NCI-H1694 (cell line): ENCODE measurements at places on chromosomes 16 and 17.
A peak's percentile ranks its signal among the peaks of the same experiment; 100 is the strongest.

DNA sequence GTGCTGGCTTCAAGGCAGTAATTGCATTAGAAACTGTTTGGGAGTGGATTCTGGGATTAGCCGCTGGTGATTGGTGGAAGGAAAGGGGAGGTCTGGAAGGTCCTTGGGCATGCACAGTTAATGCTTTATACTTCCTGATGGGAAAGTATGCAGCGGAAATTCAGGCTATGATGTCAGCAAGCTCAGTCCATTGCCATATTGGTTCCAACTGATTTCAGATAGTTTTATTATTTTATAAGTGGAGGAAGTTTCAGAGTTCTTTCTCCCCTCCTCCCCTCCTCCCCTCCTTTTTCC lies 8.1 kb upstream of the CMTR2 start:
- no peak for DNase-seq

- no peak for DNase-seq
These were observed 67.1 kb upstream of the ZNF469 start for GRCh38 chr16:88315543-88316105.

GRCh38 chr16:72241930-72242329 lies 70.0 kb upstream of the PMFBP1 start:
- peak; percentile 28 for DNase-seq

- DNase-seq = no peak
These were observed 43.9 kb downstream of the TMEM186 start for GRCh38 chr16:8753416-8754054.

DNA sequence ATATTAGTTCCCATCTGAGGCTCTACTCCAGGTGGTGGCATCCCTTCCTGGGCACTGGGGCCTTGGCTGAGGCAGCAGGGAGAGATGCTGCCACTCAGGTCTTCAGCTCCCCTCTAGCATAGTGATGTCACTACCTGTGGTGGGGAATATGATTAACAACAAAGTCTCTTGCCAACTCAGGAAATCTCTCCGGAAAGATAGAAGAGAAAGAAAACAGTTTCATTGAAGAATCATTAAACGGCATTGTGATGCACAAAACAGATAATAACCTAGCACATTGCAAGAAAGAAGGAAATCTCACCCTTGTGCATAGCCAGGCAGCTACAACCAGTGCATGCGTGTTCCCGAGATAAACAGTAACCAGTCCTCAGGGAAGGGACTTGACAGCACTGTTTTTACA lies 12.2 kb upstream of the ZNF267 start:
- no peak for DNase-seq

- DNase-seq = no peak
These were observed 512 bp downstream of the PMM2 start for GRCh38 chr16:8798174-8798527.

DNA sequence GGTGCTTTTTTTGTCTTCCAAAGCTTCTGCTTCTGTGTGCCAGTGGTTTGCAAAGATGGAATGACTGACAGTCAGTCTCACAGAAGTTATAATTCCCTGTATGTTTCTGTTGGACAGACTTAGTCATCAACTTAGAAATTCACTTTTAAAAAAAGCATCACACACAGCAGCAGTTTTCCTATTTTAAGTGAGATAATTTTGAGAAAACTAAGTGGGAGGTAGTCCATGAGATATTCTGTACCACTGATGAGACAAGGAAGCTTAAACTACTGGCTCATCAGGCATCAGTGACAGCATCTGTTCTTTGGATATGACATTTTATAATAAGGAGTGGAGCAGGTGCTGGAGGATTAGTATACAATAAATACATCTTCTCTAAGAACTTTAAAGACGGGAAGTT lies 20.0 kb downstream of the CNP start:
- DNase-seq = no peak

DNA sequence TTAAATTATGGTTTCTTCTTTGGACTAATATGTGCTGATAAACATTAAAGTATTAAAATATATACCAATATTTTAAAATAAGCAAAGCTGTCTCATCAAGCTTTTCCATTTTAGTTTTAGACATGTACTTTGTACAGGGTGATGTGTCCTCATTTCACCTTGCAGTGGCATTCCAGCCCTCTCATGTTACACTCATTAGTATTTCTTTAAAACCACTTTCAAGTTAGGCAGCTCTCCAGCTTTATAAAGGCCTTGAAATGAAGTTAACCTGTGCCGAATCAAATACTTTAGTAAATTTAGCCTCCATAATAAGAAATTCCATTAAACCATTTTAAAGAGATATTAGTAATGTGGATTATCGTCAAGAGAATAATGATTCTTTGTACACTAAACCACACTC lies 107.6 kb upstream of the HLF start:
- DNase-seq = peak; percentile 40

DNA sequence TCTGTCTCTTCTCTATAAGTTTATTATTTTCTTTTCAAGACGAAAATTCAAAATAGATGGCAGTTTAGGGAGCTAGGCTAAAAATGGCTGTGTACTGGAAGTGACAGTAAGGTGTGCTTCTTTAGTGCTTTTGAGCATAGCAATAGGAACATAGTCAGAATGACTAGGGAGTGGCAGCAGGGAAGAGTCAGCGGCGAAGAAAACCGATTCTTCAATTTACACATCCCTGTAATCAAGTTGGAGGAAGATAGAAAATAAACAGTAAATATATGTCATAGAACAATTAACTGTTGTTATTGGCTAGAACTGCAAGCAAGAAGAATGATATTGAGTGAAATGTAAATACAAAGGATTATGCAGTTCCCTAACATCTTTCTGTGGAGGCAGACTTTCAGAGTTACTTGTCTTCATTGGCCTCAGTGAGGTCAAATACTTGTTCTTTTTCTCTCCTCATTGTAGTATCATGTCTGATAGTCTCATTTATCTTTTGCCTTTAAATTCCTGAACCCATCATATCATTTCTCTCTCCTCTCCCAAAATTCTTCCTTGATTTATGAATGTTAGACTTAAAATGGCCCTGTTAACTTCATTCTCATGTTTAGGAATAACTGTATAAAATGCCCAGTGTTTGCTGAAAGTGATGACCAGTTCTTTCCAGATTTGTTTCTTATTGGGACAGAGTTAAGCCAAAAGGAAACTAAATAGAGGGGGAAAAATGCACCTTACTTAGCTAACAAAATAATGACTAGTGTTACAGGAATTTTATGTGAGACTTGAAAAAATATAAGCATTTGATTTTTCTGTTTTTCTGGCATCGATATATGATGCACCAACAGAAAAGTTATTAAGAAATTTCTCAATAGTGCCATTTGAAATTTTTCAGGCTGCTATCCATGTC lies 211.4 kb downstream of the BCAS3 start:
- no peak for DNase-seq

DNA sequence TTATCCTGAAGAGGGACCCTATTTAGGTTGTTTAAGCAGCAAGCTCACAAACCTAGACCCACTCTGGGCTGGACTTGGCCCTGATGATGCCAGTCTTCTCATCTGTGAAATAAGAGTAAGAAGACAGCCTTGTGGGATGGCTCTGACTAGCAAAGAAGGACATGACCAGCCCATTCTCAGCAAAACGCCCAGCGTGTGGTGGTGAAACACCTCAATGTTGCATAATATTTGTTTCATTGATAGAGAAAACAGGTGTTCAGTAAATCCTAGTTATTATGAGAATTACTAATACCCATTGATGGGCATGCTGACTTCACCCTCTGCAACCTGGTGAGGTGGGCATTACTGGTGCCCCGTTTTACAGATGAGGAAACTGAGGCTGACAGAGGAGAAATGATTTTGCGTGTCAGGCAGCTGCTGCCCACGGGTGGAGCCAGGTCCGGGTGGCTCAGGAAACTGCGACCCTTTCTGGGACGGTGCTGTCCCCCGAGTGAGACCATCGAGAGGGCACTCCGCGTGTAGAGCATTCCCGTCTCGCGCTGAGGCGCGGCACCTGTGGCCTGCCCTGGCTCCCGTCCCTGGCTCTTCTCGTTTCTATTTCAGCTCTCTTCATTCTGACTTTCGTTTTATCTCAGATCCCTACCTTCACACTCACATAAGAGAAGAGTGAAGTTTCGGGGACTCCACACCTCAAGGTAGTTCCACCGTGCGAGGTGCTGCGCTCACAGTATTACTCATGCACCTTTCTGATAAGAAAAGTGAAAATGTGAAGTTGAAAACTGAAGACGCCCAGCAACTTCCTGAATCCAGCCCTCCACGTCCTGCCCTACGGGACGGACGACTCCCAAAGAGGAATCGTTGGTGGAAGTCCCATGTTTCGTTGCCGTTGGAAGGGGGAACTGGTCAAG lies 48.5 kb downstream of the IRF8 start:
- DNase-seq = no peak

GRCh38 chr16:5506021-5506420 lies 408.4 kb upstream of the EEF2KMT start:
- no peak for DNase-seq

- no peak for DNase-seq
These were observed 5.0 kb downstream of the SGCA start for GRCh38 chr17:50170662-50171370.

GRCh38 chr16:80294172-80294571 lies 246.6 kb upstream of the DYNLRB2 start:
- no peak for DNase-seq

GRCh38 chr17:54235571-54235970 lies 412.8 kb downstream of the KIF2B start:
- peak; percentile 68 for DNase-seq

- no peak for DNase-seq
These were observed 33.1 kb upstream of the DDX52 start for GRCh38 chr17:37676115-37676925.

DNA sequence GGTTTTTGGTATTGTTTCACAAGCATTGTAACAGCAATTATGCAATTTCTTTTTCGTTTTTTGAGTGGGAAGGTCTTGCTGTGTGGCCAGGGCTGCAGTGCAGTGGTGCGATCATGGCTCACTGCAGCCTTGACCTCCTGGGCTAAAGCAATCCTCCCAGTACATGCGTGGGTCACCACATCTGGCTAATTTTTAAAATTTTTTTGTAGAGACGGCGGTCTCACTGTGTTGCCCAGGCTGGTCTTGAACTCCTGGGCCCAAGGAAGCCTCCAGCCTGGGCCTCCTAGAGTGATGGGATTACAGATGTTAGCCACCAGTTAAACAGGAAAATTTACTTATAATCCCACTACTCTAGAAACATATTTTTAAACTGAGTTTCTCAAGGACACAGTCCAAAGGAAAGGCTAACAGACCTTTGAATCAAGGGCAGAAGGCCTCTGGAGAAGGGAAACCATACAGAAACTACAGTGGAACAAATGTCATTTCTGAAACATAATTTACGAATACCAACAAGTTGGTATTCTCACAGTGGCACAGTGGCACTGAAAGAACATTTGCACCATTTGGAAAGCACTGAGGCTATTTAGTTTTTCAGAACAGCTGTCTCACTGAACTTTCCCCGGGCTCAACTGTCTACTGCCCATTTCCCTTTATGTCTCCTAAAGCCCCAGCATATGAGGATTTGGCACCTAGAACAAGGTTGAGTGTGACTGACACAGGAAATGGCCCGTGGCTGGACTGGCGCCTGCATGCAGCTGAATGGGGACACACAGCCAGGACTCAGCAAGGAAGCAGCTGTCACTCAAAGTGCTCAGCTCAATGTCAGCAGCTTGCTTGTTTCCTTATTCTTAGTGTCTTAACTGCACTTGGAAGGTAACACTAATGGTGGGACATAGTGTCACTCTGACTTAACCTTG lies 2.8 kb upstream of the PRKAR1A start:
- no peak for DNase-seq

GRCh38 chr17:28906276-28906675 lies 3.4 kb upstream of the DHRS13 start:
- no peak for DNase-seq

DNA sequence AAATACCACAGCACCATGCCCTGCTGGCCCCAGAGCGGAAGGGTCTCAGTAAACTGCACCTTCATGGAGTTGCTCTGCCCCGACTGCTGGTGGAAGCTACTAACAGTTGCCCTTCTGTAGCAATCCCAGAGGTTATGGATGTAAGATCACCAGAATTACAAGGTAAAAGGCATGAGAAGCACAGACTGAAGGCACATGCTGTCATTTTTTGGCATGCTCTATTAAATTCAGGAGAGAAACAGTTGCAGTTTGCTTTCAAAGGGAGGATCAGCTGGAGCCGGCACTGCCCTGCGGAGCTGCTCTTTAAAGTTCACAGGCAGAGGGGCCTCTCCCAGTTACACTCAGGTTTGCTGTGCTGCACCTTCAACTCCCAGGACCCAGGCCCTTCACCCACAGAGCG lies 19.2 kb downstream of the NPRL3 start:
- no peak for DNase-seq

- DNase-seq = no peak
These were observed 8.0 kb downstream of the TRAF4 start for GRCh38 chr17:28751600-28752366.

GRCh38 chr17:77718669-77718961 lies 239.9 kb upstream of the TNRC6C start:
- no peak for DNase-seq

- DNase-seq = no peak
These were observed 54.1 kb downstream of the SOCS3 start for GRCh38 chr17:78305801-78306200.

GRCh38 chr16:73113336-73113735 lies 65.4 kb upstream of the ZFHX3 start:
- DNase-seq = no peak
